ENCODE measurements at places on chromosomes 2 and 18. TPM values are rescaled to one million over a fixed set of nuclear protein-coding genes. Genes with fewer than 3 reads are reported as not detected.

MEP1B gene
- not detected for total RNA-seq

ACTG2 gene
- 3.5 TPM for total RNA-seq

SLC25A12 gene
- total RNA-seq, result 16.2 TPM

SCYGR4 gene
- not detected for total RNA-seq

MREG gene
- 0.32 TPM for total RNA-seq

SEMA4C gene
- 49.0 TPM for total RNA-seq

DNMT3A gene
- 12.2 TPM for total RNA-seq

CRYGD gene
- total RNA-seq, result not detected

MPP4 gene
- not detected for total RNA-seq

Measured in epithelial cell of alveolus of lung (primary cell).